Fibroblast of gingiva (primary cell): ENCODE measurements at places on chromosomes 16 and 17.
A peak's percentile ranks its signal among the peaks of the same experiment; 100 is the strongest.

DNA sequence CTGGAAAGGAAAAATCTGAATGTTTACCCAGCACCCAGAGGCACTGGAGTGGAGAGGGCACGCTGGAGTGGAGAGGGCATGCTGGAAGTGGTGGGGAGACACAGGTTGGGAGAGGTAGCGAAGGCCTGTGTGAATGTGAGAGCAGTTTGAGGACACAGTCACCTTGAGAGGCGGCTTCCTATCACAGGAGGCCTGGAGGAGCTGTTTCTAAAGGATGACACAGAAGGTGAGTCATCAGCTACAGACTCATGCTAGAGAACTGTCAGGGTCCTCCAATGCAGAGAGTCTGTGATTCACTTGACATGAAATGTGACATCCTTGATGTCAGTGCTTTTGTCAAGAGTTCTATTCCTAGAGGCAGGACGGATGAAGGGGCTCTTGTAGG, 13.8 kb downstream of the CTRL start:
- peak; percentile 34 for DNase-seq

- DNase-seq = peak; percentile 49
Measured at GRCh38 chr16:88533932-88534637, 36.1 kb upstream of the ZC3H18 start.

DNA sequence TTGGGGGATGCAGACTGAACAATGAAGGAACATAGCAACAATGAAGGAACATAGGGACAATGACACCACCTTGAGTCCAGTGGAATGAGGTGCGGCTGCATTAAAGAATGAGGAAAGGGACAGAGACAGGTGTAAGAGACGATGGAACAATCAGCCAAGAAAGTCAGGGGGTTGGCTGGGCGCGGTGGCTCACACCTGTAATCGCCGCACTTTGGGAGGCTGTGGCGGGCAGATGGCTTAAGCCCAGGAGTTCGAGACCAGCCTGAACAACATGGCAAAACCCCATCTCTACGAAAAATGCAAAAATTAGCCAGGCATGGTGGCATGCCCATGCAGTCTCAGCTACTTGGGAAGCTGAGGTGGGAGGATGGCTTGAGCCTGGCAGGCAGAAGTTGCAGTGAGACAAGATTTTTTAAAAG, 13.6 kb upstream of the CBFB start:
- DNase-seq = no peak

DNA sequence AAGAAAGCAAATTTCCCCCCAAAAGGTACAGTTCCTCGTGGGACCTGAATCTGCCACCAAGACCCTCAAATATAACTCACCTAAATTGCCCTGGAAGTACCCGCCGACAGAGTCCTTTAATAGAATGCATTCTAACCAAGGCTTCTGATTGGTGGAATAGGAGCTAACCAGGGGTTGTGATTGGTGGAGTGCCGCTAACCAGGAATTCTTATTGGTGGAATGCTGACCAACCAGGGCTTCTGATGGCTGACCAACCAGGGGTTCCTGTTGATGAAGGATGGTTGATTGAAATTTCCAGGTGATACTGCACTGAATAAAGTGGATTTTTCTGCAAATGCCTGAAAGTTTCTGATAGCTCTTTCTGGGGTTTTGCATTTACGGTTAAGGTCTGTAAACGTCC, 6.5 kb downstream of the TFAP4 start:
- DNase-seq = no peak

- no peak for DNase-seq
Measured at GRCh38 chr16:56324406-56324805, 100.9 kb downstream of the AMFR start.

DNA sequence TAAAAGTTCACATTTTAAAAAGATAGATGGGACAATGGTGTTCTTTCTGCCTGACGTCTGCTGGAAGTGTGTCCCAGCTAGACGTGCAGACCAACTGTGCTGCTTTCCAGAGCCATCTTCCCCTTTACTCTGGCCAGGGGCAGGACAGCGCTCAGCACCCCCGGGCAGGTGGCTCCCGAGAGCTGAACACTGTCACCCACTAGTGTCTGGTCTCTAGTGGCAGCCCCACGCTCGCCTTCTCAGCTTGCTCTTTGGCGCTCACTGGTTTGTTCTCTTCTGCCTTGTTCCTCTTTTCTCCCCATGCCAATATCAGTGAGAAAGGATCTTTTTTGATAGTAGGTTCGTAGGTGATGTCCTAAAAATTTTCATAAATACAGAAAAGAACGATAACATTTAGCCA, 25.7 kb downstream of the ZC3H18 start:
- no peak for DNase-seq

GRCh38 chr17:41382394-41382793, 288 bp upstream of the KRT34 start:
- DNase-seq = peak; percentile 87

DNA sequence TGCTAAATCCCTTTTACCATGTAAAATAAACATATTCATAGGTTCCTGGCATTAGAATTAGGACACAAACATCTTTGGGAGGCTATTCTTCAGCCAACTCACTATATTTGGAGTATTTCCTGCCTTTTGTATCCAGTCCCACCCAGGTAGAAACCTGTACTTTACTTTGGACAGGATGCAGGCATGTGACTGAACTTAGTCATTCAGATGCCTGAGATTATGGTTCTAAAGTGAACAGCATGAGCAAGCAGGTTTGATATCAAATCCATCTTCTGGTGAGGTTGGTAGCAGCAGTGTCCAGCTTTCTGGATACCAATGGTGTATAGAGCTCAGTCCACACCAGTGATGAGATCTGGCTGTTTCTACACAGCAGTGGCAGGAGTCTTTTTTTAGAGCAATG, 20.2 kb downstream of the CA10 start:
- DNase-seq = no peak

- no peak for DNase-seq
Measured at GRCh38 chr17:9334536-9335446, 240.8 kb downstream of the STX8 start.

DNA sequence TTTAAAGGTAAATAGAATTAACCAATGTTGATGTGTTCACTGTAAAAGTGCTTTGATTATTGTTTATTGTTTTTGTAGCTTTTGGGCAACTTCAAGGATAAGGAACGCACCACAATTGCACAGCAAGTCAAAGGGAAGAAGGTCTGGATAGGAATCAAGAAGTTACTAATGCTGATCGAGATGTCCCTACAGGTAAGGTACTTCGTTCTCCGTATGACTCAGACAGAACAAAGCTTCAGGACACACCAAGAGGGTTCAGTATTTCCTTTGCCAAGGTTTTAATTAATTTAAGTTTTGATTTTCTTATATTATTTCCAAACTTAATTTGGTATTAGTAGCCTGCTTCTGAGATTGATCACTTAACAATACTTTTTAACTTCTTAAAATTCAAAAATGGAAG, 67.1 kb downstream of the WNT3 start:
- DNase-seq = no peak

- peak; percentile 62 for DNase-seq
Measured at GRCh38 chr17:488993-489757, 136.6 kb upstream of the RPH3AL start.

DNA sequence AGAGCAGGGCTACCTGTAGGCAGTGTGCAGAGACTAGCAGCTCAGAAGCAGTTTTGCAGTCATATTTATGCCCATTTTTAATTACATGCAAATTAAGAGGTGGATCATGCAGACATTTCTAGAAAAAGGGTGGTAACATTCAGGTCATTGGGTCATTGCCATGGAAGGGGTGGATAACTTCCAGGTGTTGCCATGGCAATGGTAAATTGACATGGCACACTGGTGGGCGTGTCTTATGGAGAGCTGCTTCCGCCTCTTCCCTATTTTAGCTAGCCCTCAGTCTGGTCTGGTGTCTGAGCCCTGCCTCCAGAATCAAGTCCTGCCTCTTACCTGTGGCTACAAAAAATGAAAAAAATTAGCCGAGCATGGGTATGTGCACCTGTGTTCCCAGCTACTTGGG, 2.8 kb upstream of the DNAI2 start:
- DNase-seq = no peak

DNA sequence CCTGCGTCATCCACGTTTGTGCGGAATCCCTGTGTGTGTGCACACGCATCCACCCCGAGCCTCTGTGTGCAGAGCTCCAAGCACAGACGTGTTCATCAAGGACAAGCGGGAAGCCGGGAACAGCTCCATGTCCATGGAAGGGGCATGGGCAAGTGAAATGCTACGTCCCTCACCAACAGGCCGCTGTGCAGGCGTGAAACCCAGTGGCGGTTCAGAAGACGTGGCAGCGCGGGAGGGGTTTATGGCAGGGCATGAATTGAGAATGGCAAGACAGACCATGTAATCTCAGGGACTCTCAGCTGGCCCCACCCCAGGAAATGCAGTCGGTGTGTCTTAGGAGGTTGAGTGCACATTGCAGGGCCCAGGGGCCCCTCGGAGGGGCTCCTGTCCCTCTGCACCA, 52.7 kb downstream of the TBC1D16 start:
- no peak for DNase-seq

DNA sequence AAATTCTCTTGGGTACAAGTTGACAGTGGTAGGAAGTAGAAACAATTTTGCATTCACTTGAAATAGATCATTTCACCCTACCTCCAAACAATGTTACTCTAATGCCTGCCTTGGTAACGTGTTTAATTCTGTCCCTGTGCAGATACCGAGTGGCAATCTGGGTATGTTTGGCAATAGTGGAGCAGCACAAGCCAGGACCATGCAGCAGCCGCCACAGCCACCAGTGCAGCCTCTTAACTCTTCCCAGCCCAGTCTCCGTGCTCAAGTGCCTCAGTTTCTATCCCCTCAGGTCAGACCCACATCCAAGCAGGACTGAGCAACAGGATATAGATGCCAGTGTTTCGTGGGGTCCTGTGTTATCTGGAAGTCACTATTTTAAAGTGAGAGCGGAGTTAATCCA, 49.3 kb downstream of the TMC6 start:
- no peak for DNase-seq

DNA sequence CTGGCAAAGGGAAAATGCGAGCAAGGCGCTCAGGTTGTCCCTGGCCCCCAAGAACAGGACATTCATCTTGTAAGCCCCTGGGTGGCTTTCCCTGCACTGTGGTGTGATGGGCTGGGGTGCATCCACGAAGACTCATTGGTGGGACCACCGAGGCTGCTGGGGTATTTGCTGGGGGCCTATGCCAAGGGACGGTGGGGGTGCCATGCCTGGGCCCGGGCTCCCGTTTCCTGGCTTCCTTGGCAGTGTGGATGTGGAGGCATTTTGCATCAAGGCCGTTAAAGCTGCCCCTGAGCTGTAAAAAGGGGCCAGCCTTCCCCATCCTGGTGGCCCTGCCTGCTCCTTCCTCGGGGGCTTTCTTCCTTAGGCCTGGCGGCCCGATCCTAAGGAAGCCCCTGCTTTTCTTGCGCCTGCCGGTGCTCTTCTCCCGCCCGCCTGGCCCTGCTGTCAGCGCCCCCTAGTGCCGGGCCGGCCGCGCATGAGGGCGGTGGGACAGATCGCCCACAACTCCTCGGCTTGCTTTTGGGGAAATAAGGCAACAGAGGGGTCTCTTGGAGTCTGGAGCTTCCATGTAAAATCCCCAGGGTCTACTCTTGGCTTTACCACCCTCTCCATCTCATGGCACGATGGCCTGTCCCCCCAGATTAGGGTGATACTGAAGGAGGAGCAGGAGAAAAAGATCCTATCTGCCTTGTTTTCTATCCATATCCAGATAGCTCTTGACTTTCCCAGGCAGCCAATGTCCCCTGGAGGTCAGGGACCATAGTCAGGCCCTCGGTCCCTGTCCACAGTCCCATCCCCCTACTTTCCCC, 9.8 kb upstream of the TBX2 start:
- DNase-seq = peak; percentile 36

- DNase-seq = no peak
Measured at GRCh38 chr16:49578435-49579024, 204.9 kb downstream of the C16orf78 start.

GRCh38 chr17:44267818-44268490, at the start of gene SLC4A1:
Gene SLC4A1 (minus strand): TSS chr17:44268135. CDS start chr17:44262866, 5,269 bp downstream.
- no peak for DNase-seq

- DNase-seq = no peak
Measured at GRCh38 chr17:61452301-61453290, at the start of gene TBX4. Gene TBX4 (plus strand): TSS chr17:61452422. CDS start chr17:61456491, 4,069 bp downstream.

GRCh38 chr16:3235856-3236669, 1.1 kb upstream of the ZNF200 start:
- DNase-seq = no peak
